Kidney (tissue), 22 donors: ENCODE measurements at places on chromosomes 12 and 14.

- H3K27ac ChIP-seq = no peak overlapping the region
- no peaks in the 10 kb centered on the region for H3K4me1 ChIP-seq
- DNase-seq = no peak
- H3K36me3 ChIP-seq = no peaks in the 10 kb centered on the region
- no peaks in the 10 kb centered on the region for H3K27me3 ChIP-seq
Measured at GRCh38 chr12:47122602-47123001, 42.8 kb upstream of the AMIGO2 start.

DNA sequence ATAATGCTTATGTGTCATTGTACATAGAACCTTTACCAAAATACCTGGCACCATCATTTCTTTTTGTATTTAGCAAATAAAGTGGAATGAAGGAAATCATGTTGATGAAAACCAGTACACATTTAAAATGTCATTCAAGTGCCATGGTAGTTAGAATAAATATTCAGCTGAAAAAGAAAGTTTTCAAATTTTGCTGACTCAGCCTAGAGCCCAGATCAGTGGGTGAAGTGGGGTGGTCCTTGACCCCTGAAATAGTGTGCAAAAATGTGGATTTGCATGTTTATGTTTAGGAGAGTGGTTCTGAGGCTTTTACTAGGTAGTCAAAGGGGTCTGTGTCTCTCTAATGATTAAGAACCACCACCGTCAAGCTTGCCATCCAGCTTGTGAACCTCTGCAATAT is 418.7 kb downstream of the ETNK1 start:
- no peaks in the 10 kb centered on the region for H3K4me1 ChIP-seq
- H3K27me3 ChIP-seq = no peaks in the 10 kb centered on the region
- H3K27ac ChIP-seq = no peak overlapping the region
- DNase-seq = no peak
- H3K4me3 ChIP-seq = no peak overlapping the region

DNA sequence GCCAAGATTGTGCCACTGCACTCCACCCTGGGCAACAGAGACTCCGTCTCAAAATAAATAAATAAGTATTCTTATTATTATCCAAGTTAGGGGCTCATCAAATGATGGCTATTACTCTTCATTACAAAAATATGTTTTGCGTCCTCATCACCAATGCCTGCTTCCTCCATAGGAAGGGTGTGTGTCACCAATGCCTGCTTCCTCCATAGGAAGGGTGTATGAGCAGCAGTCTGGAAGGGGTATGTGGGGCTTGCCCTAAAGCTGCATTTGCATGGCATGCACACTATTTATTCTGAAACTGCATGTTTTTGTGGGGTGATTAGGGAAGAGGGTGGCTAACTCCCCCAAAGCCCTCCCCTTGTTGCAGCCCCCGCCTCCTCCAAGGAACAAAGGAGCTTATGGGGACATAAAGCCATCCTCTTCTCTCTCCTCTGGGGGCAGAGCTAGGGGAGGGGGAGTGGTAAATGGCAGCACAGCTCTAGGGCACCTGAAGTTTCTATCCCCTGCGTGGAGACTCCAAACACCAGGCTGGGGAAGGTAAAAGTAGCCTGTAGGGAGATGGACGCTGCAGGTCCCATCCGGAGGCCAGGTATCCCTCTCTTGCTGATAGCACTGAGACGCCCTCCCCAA is 1.3 kb downstream of the CAMKK2 start:
- no peaks in the 10 kb centered on the region for H3K27me3 ChIP-seq
- H3K4me1 ChIP-seq = peaks cover 13% of the 10 kb centered on the region
- no peak for DNase-seq

GRCh38 chr12:97957109-97957508 is 494.5 kb downstream of the RMST start:
- no peak overlapping the region for H3K4me3 ChIP-seq
- H3K36me3 ChIP-seq = no peaks in the 10 kb centered on the region
- no peak overlapping the region for H3K27ac ChIP-seq
- no peaks in the 10 kb centered on the region for H3K27me3 ChIP-seq
- H3K4me1 ChIP-seq = no peaks in the 10 kb centered on the region

- no peaks in the 10 kb centered on the region for H3K4me1 ChIP-seq
- no peaks in the 10 kb centered on the region for H3K36me3 ChIP-seq
- DNase-seq = no peak
- H3K27me3 ChIP-seq = no peaks in the 10 kb centered on the region
Measured at GRCh38 chr14:89123851-89124250, 293.2 kb downstream of the FOXN3 start.

DNA sequence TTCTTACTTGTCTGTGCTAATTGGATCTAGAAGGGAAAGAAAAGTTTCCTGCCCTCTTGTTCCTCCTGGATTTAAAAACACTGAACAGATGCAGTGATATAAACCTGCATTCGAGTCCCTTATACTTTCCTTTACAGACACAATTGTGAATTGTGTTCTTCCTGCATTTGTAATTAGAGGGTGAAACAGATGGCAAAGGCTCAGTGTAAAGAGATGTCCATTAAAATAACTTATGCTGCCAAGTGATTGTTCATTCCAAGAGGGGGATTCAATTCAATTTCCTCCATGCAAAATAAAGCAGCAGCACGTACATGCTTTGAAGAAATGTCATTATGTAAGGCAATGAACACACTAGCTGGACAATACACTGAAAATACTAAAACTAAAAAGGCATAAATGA is 248.3 kb upstream of the LRIG3 start:
- H3K4me3 ChIP-seq = no peak overlapping the region
- H3K36me3 ChIP-seq = no peaks in the 10 kb centered on the region
- H3K27me3 ChIP-seq = no peaks in the 10 kb centered on the region
- no peak overlapping the region for H3K27ac ChIP-seq
- H3K4me1 ChIP-seq = no peaks in the 10 kb centered on the region
- DNase-seq = no peak

DNA sequence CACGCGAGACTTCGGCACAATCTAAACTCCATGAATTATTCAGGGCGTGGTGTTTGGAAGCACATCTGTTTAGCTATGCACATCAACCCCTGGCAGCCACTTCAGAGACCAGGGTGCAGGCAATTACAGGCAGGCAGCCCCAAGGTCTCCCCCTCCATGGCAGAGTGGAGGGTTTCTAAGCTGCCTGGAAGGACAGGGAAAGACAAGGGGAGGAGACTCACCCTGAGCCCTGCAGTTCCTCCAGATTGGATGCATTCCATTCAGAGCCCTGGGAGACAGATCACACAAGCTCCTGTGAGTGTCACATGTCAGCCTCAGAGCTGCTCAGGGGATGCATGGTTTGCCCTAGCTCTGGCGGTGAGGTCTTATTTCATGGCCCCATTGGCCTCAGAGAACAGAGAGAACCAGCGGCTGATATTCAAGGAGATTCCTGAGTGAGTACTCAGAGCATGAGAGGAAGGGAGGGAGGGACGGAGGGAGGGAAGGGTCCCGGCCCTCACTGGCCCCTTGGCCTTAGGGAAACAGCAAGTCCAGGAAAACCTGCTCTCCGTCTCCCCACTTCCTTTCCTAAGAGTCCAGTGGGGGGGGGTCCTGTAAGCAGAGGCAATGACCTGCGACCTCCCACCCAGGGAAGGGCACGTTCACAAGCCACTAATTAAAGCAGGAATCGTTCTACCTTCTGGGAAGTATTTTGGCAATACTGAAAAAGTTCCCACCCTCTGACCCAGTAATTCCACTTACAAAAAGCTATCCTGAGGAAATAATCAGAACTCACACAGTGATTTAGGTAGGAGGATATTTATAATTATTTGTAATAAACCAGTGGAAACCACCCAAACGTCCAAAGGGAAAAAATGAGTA is 55.1 kb downstream of the SSH1 start:
- peak overlapping the region; percentile 71 for H3K27ac ChIP-seq
- peaks cover 10% of the 10 kb centered on the region for H3K36me3 ChIP-seq
- H3K4me3 ChIP-seq = no peak overlapping the region
- DNase-seq = peak; percentile 58
- H3K4me1 ChIP-seq = peaks cover 7% of the 10 kb centered on the region

DNA sequence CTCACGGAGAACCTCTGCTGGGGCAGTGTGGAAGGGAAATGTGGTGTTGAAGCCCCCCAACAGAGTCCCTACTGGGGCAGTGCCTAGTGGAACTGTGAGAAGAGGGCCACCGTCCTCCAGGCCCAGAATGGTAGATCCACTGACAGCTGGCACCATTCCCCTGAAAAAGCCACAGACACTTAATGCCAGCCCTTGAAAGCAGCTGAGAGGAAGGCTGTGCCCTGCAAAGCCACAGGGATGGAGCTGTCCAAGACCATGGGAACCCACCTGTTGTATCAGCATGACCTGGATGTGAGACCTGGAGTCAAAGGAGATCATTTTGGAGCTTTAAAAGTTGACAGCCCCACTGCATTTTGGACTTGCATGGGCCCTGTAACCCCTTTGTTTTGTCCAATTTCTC is 363.5 kb upstream of the PRICKLE1 start:
- no peaks in the 10 kb centered on the region for H3K27me3 ChIP-seq
- no peaks in the 10 kb centered on the region for H3K4me1 ChIP-seq

DNA sequence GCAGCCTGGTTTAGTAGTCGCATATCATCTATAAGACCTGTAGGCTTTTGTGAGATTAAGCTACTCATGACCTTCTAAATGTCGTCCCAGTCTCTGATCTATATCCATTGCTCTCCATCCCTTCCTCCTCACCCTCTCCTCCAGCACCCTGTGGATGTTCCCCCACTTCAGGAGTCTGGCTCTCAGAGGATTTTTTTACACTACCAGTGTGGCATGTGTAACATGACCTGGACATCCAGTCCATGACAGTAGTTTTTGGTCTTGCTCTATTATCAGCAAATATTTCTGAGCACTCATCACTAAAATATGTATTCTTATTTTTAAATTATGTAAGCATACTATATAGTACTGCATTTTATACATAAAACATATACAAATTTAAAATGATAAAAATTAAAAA is 142.1 kb downstream of the DYRK2 start:
- H3K27me3 ChIP-seq = no peaks in the 10 kb centered on the region
- H3K27ac ChIP-seq = no peak overlapping the region
